Osteoblast (primary cell): ENCODE measurements at places on chromosomes 6 and 20.

- no peak for DNase-seq
Observed at GRCh38 chr6:101655109-101655508, 261.6 kb downstream of the GRIK2 start.

GRCh38 chr6:97293198-97293696 lies 10.2 kb upstream of the MMS22L start:
- no peak for DNase-seq

DNA sequence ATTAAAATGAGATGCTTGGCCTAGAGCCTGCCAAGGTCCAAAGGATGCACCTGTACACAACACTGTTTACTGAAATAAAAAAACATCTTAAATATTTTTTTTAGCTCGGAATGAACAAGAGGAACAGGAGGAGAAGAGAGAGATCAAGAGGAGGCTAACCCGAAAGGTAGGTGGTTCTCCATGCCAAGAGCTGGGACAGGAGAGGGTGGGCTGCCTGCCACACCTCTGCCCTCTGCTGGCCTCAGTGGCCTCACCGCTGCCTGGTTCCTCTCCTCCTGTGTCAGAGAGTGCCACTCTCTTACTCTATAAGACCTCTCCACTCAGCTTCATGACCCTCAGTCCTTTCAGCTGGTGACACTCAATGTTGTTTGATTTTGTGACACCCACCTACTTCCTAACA lies 50.2 kb downstream of the TBC1D7 start:
- no peak for DNase-seq

- no peak for DNase-seq
Observed at GRCh38 chr6:34570066-34570833, 14.1 kb upstream of the SPDEF start.

- peak; percentile 95 for DNase-seq
Observed at GRCh38 chr6:166940643-166941068, 15.7 kb downstream of the RNASET2 start.

- DNase-seq: no peak
Observed at GRCh38 chr6:133207754-133208153, 33.4 kb upstream of the EYA4 start.

DNA sequence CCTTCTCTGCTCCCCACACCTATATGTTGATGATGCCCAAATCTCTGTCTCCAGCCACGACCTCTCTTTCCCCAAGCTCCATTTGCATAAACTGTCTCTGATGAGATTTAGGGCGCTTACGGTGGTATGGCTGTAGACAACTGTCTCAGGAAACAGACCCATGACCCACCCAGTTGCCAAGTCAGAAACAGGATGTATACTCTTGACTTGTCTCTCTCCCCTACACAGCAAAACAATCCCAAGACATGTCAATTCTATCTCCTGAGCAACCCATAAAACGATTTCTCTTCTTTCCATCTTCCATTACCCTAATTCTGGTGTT lies 13.9 kb downstream of the GNL1 start:
- DNase-seq: no peak

GRCh38 chr20:17568972-17569521 lies 828 bp upstream of the DSTN start:
- peak; percentile 95 for DNase-seq

GRCh38 chr20:32208499-32209154 lies 947 bp downstream of the POFUT1 start:
- peak; percentile 78 for DNase-seq

- DNase-seq: no peak
Observed at GRCh38 chr6:10682355-10682988, 11.9 kb downstream of the C6orf52 start.

DNA sequence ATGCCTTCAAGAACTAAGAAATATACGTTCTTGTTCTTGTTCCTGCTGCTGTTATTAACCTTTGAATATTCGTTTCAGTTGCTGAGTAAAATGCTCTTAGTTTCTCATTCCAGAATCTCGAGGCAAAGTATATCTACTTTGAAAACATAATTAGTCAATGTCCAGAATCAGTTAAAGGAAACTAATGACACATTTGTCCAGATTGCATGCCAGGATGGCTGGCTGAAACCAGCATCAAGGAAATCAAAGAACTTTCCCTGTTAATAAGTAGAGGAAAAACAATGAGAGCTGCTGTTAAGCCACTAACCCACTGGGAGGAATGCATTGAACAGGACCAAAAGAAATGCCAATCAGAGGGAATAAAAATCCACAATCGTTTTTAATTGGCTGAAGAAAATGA lies 196.9 kb downstream of the ALDH8A1 start:
- DNase-seq: no peak

DNA sequence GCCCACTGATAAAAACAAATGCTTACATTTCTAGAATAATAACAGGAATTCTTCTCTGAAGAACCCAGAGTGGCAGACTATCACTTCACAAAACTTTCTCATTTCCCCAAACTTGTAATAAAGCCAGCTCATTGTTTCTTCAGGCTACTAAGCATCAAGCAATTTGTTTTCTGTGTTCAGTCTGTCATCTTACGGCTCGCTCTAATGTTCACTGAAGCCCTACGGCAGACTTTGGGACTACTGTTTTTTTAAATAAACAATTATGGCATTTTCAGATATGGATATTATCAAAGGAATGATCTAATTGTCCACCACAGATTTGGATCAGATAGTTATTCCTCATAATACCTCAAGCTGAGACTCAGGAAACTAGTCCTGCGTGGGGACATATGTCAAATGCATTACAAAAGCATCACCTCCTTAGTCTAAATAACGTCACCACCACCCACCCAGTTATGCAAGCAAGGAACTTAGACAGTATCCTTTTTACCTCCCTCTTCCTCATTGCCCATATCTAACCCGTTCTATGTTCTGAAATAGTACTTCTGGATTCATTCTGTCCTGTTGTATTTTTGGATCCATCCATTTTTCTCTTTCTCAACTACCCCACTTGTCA lies 415.1 kb downstream of the PLCB1 start:
- DNase-seq: no peak
